Fibroblast of skin of right biceps (primary cell): ENCODE measurements at places on chromosomes 2 and 18.

DNA sequence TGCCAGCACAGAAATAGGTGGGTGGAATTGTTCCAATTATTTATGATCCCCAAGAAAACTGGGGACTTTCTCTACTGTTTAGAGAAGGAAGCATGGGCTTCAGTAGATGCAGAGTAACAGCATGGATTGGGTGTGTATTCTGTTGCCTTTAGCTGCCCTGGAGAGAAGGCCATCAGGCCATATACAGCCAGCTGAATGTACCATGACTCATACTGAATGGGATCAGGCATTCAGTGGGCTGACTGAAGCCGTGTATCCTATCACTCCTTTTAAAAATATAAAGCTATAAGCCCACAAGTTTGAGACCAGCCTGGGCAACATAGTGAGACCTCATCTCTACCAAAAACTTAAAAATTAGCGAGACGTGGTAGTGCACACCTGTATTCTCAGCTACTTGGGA, 16.7 kb upstream of the PLEKHM3 start:
- DNase-seq = peak; percentile 48

GRCh38 chr2:221844212-221845020, 272.3 kb upstream of the EPHA4 start:
- no peak for DNase-seq

DNA sequence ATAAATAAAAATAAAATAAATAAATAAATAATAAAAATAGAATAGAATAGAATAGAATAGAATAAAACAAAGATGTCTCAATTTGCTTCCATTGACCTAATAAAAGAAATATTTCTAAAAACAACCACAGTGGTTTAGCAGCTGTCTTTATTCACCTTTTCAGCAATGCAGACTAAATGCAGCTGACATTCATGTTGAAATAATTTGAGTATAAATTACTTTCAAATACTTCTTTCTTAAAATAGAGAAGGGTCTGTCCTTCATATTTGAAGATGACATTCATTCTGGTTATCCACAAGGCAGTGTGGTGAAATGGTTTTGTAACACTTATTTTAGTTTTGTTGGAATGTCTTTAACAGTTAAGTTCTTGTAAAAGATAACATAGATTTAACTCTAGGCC, 469.4 kb downstream of the IRS1 start:
- DNase-seq = peak; percentile 14

DNA sequence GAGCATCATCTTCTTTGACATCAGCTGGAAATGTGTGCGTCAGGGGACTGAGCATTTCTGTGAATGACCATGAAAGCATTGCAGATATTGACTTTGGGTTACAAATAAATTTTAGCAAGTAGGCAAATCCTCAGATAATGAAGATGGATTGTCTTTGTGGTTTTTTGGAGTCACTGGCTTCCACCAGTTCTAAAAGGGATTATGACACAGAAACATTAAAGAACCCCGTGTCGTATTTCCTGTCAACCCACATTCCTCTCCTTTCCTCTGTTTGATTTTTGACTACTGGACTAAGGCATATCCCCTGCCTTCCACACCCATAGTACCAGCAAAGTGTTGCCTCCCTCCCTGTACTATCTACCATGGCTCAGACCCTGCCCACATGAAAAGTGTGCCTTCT, 268.1 kb downstream of the MYO3B start:
- peak; percentile 16 for DNase-seq

DNA sequence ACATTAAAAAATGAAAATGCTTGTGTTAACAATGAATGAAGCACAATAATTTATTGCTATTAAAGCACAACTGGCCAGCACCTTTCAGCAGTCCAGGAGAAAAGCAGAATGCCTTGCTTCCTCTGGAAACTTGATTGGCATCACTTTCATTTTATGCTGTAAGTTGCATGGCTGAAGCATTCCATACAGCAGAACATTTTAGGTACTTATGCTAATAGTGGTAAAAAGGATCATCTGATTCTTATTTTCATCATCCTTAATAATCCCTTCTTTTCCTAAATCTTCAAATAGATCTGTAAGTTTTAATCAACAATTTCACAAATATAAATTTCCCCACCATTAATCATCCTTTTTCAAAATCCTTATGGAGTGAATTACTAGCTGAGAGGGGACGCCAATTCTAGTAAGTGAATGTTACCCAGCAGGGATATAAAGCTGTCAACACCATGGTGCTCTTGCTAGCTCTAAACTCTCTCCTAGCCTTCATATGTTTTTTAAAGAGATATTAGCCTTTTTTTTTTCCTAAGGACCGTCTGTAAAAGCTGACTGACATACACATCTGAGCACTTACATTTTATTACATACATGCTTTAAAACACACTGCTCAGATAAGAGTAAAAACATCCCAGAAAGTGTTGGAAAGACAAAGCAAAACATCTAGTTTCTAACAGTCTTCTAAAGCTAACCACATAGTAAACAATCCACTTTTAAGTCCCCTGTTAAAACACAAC, 5.3 kb downstream of the SATB2 start:
- DNase-seq = peak; percentile 79

GRCh38 chr18:46067438-46068007, 4.5 kb downstream of the PSTPIP2 start:
- DNase-seq = peak; percentile 37

GRCh38 chr2:41020358-41020757, 568.5 kb upstream of the SLC8A1 start:
- no peak for DNase-seq

- DNase-seq = peak; percentile 92
Measured at GRCh38 chr18:59180150-59180845, 39.7 kb upstream of the GRP start.

DNA sequence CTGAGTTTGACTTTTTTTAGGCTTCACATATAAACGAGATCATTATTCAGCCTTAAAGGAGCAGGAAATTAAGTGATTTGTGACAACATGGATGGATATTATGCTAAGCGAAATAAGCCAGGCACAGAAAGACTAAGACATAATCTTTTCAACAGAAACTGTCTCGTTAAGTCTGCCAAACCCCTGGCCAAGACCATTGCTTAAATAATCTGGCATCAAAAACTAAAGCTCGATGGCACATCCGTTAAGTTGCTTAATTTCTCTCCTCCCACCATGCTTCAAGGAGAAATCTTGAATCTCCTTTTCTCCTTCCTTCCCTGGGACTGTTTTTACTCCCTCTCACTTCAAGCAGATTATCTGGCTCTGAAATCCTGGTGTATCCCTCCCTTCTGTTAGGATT, 140.3 kb downstream of the GALNT14 start:
- DNase-seq = no peak

GRCh38 chr18:49017813-49018553, 67.2 kb upstream of the SMAD7 start:
- DNase-seq = no peak

GRCh38 chr2:27145682-27146081, 3.1 kb upstream of the TCF23 start:
- no peak for DNase-seq

DNA sequence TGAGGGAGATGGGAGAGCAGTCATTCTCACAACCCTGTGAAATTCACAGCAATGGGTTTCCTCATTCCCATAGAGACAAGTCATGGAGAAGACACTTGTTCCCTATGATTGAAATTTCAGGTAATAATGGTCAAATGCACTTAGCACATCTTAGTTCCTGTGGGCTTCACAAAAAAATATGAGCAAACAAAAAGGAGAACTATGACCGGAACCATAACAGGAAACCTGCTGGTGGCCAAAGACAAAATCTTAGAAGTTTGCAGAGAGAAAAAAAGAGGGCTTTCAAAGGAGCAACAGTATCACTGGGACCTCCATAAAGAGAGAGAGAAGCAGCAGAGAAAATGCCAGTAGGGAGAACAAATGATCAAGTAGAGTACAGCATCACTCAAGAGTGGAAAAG, 138.9 kb upstream of the APCDD1 start:
- DNase-seq = no peak

- DNase-seq = no peak
Measured at GRCh38 chr2:31919499-31919898, 91.3 kb downstream of the MEMO1 start.

DNA sequence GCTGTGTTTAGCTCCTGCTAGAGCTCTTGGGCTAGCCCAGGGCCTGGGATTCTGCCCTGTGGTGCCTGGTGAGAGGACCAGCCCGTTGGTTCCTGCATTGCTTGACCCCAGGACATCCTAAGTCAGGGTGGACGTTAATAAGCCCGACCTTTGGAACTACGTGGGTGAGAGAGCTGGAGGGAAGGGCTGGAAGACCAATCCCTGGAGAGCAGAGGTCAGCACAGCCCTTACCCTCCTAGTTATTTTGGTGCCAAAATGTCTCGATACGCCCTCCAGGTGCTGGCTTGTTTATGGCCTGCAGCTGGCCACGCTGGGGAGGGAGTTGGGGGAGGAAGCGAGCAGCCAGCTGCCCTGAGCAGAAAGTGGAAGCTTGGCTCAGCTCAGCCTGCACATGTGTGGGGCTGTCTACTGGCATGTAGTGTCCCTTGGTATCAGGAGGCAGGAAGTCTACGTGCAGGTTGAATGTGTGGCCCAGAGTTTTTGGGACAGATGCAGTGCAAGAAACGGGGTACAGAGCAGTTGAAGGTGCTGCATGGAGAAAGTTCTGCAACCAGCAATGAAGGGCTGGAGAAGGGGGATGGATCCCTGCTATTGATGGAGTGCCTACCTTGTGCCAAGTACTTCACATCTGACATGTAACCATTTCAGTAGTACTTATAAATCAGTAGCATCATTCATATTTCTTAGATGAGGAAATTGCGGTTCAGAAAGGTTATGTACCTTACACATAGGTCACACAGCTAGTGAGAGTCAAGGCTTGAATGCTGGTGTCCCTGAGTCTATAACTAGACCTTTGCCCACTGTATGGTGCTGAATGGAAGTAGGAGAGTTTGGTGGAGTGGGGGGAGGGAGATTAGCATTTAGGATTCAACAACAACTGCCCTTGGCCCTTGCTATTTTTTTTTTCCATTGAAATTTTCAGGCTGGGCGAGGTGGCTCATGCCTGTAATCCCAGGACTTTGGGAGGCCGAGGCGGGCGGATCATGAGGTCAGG, 5.0 kb upstream of the DGKD start:
- DNase-seq = no peak

DNA sequence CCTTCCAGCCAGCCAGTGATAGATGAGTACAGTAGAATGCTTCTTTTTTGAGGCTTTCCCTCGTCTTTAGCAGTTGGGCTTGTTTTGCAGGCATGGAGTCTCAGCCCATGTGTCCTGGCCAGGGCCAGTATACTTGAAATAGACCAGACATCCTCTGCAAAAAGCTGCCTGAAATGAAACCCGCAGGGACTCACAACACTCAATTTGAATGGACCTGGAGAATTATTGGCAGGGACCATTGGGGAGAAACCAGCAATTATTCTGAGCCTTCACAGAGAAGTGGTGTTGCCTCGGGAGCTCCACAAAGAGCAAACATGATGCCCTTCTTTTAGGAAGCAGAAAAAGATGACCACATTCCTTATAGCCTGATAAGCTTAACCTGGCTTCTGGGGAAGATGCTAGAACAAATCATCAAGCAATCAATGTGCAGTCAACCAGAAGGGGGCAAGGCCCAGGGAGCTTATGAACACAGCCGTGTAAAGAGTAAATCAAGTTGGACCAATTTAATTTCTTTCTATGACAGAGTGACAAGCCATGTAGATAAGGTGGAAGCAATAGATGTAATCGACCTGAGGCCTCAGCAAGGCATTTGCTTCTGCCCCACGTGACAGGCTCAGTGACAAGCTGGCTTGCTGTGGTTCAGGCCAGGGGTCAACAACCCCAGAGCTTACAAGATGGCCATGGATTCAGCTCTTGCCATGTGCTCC, 42.1 kb downstream of the BOD1L2 start:
- no peak for DNase-seq

GRCh38 chr2:218262237-218262600, 1.4 kb downstream of the GPBAR1 start:
- DNase-seq = no peak

DNA sequence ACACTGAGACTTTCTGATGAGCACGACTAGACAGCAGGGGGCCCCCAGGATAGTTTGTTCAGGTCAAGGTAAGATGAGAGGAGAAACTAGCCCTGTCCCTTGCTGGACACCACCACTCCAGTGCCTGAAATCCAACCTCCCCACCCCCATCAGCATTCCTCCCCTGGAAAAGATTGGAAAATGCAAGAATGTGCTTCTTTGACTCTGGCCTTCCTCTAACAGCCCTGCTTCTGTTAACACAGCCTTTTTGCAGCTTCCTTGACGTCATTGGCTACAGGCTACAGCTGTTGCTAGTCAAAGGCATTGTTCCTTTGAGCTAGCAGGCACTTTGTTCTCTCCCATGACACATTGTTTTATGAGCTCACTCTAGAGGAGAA, 20.1 kb upstream of the LTBP1 start:
- peak; percentile 41 for DNase-seq
